Renal pelvis (tissue), 12 donors: ENCODE measurements at places on chromosomes 6 and 20.
A peak's percentile ranks its signal among the peaks of the same experiment; 100 is the strongest.

DNA sequence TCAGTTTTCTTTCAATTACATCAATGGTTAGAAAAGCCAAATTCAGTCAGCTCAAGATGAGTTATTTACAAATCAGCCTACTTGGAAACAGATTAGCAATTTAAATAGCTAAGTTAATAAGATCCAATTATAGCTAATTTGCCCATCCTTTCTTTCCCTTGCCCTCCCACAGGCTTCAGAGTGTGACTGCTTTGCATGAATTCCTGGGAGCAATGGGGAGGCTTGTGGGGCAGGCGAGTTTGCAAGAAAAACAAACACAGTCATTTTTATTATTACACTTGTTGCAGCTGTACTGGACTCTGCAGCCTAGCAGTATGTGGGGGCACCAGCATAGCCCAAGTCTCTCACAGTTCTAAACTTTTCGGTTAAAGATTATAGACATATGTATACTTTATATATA lies 219.0 kb downstream of the NKAIN2 start:
- no peak for DNase-seq

DNA sequence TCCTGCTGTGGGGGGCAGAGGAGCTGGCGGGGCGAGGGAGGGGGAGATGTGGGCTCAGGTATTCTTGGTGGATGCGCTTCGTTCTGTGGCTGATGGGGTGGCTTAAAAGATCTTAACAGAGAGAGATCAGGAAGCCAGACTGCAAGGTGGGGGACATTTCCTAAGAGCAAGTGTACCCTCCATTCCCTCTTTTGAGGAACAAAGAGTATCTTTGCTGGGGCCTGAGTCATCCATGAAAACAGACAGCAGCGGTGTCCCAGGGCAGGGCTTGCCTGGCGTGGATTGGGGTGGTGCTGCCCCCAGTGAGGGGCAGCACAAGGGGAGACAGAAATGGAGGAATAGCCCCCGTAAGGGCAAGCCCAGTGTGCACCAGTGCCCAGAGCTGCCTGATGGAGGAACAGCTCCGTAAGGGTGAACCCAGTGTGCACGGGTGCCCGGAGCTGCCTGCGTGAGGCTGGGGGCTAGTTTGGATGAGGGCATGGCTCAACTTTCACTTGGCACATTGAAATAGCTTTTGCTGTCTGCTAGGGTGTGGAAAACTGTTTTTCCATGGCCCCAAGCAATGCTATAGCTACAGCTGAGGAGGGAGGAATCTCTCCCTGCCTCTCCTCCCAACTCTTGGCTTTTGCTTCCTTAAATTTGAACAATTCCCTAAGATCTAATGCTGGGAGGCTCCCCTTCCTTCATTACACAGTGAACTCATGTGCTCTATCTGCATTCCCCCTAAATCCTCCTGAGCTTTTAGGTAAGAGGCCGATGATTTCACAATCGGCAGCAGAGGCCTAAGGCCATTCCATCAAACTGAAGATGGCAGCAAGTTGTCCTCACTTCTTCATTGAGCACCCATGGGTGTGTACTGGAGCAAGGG lies 12.9 kb downstream of the MAPK13 start:
- DNase-seq: no peak

DNA sequence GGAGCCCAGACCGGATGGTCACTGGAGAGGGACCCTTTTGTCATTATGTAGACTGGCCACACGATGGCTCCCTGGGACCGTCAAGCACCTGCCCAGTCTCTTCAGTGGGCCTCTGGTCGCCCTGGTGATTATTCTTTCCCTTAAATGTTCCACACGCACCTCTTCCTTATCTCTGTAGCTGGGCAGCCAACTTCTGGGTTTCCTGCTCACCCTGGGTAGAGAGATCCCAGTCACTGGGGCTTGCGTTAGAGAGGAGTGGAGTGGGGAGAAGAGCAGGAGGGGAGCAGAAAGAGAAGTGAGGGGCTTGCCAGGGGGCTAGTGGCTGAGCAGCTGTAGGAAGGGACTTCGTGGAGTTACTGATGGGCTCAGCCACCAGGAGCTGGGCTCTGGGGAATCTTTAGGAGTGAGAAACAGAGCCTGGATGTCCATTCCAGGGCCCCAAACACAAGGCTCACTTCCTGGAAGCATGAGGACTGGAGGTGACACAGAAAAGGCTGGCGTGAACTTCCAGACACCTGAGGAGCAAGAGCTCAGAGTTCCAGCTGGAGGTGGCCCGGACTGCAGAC lies 150.1 kb downstream of the DHX35 start:
- DNase-seq: peak; percentile 62

GRCh38 chr6:5423251-5423650 lies 161.9 kb downstream of the FARS2 start:
- no peak for DNase-seq

DNA sequence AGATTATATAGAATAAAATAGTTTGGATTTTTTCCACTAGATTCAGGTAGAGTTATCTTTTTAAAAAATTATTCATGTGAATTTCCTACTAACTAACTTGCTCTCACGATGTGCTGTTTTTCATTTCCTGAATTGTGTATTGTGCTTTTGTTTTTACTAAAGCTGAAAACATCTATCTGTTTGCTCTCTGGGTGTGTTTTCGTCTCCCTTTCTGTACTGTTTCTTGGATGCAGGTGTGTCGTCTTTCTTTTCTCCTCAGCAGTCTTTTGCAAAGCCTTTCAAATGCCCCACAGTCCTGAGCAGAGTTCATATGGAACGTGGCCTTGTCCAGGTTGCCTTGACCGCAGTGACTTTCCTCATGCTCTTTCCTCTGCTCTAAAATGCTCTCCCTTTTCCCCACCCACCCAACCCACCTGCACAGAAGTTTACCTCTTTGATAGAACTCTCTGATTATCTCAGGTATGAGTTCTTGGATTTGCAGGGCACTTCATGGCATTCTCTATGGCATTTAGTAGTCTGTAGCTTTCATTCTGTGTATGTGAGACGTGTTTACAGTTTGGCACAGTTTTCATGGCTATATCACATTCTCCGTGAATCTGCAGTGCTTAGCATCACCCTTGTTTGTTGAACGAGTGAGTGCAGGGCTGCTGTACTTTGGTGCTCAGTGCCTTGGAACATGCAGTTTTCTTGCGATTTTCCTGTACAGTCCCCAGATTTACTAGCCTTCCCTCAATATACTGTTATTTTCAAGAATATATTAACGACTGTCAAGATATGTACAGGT lies 77.1 kb downstream of the FARS2 start:
- DNase-seq: no peak

GRCh38 chr6:105781915-105782314 lies 304.2 kb upstream of the PRDM1 start:
- DNase-seq: no peak

- DNase-seq: no peak
Measured at GRCh38 chr6:140684776-140685550, 1310.5 kb upstream of the CITED2 start.

- no peak for DNase-seq
Measured at GRCh38 chr6:4320860-4321259, 185.5 kb upstream of the ECI2 start.

GRCh38 chr6:53956804-53957203 lies 154.4 kb upstream of the MLIP start:
- no peak for DNase-seq

GRCh38 chr6:106147476-106147875 lies 61.3 kb downstream of the PRDM1 start:
- no peak for DNase-seq

GRCh38 chr6:44762496-44762895 lies 375.0 kb downstream of the CDC5L start:
- DNase-seq: no peak

DNA sequence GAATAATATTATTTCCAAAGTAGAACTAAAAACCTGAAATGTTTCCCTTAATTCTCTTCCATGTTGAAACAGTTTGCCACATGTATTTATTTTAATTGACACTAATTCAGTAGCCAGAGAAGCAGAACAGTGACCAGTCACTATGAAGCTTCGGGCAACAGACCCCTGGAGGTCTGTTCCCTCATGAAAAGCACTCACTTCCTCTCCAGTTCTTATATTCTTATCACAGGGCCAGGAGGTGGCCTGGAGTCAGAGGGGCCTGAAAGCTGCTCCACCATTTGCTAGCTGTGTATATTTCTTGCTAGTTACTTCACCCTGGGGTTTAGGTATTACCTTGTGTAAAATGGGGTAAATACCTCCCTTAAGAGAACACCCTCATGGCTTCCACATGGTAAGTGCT lies 49.1 kb downstream of the MAP7 start:
- no peak for DNase-seq

GRCh38 chr6:1611572-1612298 lies 2.0 kb downstream of the FOXC1 start:
- DNase-seq: no peak

- DNase-seq: no peak
Measured at GRCh38 chr20:57898332-57898731, 188.5 kb upstream of the PMEPA1 start.

DNA sequence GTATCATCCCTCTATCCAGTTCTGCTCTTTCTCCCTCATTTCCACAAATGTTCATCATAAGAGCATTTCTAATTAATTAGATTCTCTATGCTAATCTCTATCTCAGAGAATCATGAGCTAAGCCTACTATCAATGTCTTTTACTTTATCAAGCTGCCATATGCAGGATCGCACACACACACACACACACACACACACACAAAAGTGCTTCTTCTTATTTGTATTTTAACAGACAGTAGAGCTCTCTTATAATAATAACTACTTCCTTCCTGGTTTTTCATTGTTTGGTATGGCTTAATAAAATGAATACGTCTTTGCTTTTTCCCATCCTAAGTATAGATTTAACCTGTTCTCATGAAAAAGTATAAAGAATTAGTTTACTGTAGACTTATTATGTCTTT lies 170.2 kb downstream of the HAO1 start:
- DNase-seq: no peak

DNA sequence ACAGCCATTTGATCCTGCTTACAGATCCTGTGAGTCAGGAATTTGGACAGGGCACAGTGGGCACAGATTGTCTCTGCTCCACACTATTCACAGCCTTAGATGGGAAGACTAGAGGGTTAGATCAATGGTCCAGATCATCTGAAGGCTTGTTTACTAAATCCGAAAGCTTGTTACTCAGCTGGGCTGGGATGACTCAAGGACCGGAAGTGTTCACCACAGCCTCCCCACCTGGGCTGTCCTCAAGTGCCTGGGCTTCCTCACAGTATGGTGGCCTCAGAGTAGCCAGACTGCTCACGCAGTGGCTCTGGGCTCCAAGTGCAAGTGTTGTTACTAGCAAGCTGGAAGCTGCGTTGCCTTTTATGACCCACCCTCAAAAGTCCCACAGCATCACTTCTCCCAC lies 75.4 kb upstream of the INSM1 start:
- DNase-seq: no peak

DNA sequence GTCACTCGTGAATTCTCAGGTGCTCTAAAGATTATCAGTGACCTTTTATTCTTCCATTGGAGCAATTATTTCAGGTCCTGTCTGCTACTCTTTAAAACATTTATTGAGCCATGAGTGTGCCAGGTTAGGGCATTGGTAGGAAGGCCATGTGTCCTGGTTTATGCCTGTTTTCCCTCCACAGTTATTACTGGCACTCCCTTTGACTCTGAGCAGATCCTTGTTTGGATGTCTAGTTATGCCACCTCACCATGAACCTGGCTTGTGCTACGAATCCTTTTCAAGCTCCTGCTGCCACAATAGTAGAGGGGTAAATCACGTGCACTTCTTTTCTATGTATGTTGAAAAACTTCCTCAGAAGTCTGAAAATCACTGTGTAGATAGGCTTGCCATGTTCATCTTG lies 27.4 kb downstream of the CRYBG1 start:
- DNase-seq: no peak

DNA sequence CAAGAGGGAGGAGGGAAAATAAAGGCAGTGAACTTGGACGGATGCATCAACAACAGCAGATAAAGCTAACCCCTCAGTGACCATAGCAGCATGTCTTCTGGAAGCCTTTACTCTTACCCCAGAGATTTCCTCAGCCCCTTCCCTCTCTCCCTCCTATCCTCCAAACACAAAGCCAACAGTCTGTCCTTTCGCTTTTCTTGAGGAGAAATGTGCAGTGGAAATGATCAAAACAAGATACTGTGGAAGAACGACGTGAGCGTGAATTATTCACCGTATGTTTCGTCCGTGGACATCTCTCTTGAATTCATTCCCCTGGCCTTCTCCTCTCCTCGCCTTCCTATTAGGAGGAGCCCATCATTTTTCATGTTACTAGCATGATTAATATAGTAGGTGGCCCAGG lies 8.5 kb downstream of the NRN1 start:
- DNase-seq: no peak

DNA sequence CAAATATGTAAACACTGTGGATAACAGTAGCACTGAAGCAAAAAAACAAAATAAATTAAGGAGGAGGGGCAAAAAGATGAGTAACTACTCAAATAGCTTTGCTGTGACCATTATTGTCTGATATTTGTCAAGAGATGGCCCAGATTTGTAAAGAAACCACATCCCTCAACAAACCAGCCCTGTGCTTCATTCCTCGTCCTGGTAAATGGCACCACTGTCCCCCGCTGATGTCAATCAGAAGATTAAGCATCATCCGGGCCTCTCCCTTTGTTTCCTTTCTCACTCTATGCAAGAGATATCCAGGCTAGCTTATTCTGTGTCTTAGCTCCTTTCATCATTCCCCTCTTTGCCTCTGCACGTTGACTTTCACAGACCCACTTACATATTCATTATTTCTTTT lies 259.0 kb downstream of the SYNE1 start:
- DNase-seq: no peak

DNA sequence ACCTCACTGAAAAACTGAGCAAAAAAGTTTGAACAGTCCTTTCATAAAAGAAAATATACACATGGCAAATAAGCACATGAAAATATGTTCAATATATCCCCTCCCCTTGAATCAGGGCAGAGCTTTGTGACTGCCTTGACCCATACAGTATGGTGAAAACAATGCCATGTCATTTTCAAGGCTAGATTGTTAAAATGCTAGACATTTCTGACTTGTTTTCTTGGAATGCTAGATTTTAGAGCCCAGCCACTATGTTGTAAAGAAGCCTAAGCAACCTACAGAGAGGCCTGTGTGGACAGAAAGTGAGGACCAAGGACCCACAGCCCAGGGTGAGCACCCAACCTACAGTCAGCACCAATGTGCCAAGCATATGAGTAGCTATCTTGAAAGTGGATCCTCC lies 17.1 kb upstream of the ASF1A start:
- DNase-seq: no peak

GRCh38 chr6:72784581-72784980 lies 162.7 kb downstream of the KCNQ5 start:
- no peak for DNase-seq

DNA sequence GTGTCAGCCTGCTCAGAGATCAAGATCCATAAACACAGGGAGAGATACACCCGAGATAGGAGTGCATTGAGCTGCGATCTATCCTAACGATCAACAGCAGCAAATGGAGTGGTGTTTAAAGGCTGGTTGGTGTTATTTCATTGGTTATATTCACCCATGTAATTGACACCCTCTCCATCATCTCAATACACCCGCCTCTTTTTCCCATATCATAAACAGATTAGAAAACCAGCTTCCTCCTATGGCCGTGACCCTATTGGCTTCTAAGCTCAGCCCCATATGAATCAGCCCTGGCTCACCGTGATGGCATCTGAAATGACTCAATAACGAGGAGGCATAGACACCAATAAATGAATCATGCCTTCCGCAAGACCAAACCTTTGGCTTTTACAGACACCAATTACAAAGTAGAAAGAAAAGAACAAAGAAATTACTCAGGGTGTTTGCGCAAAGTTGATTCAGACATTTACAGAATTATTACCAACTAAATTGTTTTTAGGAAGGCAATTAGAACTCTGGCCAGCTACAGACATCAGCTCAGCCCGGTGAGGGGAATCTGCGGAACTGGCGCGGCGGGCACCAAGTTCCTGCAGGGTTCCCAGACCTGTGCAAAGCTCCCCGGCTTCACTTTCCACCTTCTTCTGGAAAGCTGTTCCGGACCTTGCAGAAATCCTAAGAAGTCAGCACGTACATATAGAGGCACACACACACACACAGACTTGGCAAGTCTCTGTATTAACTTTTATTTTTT lies 11.5 kb downstream of the PMEPA1 start:
- DNase-seq: no peak
